ENCODE measurements at places on chromosomes 11 and 22. TPM values are rescaled to one million over a fixed set of nuclear protein-coding genes. Genes with fewer than 3 reads are reported as not detected.

MAJIN gene
- total RNA-seq = not detected

DMC1 gene
- 6.3 TPM for total RNA-seq

GRCh38 chr11:65976216-65977176 lies 15.0 kb downstream of the SART1 start:
- DNase-seq = peak; percentile 74

DNA sequence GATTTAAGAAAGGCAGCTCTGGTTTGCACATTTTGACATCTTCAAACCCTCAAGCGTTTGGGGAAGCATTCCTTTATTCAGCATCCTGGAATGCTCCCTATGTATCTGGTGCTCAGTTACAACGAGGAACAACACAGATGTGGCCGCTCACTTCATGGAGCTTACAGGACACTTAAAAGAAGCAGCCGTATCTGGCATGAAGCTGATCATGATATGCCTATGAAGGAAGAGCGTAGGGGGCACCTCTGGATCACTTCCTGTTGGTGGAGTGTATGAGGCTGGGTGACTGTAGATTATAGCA lies 72.3 kb upstream of the TP53I11 start:
- no peak for DNase-seq

DNA sequence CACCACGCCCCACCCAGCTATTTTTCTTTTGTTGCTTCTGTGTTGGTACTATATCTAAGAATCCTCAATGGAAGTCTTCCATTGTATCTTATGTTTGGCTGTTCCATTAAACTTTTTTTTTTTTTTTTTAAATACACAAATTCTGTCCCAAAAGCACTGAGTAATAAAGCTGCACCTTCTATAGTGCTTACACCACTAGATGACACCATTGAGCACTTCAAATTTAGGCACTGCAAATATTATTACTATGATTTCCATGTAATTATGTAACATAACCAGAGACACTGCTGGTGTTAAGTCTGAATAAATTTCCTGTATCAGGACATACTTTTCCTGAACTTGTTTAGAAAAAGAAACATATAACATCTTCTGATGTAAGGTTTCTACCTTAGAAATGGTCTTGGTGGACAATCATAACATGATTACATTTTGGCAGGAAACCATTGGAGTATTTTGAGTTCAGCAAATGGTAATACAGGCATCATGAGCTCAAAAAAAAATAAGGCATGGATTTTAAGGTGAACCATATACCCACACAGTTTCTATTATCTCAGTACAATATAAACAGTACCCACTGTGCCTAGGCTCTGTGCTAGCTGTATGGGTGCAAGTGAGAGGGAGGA lies 110.5 kb downstream of the ATG16L2 start:
- no peak for DNase-seq
